ENCODE measurements at places on chromosomes 13 and 19.

DNA sequence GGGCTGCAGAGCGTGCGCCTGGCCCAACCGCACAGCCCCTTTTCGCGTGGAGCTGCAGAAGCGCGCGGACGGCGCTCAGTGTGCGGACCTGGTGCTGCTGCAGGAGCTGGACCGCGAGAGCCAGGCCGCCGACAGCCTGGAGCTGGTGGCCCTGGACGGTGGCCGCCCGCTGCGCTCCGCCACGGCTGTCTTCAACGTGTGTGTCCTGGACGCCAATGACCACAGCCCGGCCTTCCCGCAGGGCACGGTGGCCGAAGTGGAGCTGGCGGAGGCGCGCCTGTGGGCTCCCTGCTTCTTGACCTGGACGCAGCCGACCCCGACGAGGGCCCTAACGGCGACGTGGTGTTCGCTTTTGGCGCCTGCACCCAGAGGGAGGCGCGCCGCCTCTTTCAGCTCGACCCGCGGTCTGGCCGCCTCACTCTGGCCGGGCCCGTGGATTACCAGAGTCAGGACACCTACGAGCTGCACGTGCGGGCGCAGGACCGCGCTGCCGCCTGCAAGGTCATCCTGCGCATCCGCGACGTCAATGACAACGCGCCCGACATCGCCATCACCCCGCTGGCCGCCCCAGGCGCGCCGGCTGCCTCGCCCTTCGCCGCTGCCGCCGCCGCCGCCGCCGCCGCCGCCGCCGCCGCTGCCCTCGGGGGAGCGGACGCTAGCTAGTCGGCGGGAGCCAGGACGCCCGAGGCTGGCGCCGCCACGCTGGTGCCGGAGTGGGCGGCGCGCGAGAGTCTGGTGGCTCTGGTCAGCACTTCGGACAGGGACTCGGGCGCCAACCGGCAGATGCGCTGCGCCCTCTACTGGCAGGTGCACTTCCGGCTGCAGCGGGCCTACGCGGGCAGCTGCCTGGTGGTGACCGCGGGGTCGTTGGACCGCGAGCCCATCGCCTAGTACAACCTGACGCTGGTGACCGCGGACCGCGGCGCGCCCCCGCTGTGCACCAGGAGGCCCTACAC, 172.2 kb downstream of the OLFM4 start:
- no peak for DNase-seq

DNA sequence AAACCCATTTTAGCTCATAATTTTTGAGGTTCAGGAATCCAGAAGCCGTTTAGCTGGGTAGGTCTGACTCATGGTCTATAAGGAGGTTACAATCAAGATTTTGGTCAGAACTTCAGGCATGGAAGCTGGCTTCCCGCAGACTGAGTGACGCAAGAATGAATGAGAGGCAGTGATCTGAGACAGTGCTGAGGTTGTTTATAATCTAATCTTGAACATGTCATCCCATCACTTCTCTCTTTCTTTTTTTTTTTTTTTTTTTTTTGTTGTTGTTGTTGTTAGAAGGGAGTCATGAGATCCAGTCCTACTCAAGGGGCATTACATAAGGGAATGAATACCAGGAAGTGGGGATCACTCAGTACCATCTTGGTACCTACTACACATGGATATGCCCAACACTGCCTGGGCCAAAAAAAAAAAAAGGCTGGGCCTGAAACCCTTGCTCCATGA, 217.4 kb downstream of the DLEU7 start:
- DNase-seq, result peak; percentile 56

GRCh38 chr13:54373211-54373610, 1344.6 kb downstream of the OLFM4 start:
- DNase-seq, result no peak

DNA sequence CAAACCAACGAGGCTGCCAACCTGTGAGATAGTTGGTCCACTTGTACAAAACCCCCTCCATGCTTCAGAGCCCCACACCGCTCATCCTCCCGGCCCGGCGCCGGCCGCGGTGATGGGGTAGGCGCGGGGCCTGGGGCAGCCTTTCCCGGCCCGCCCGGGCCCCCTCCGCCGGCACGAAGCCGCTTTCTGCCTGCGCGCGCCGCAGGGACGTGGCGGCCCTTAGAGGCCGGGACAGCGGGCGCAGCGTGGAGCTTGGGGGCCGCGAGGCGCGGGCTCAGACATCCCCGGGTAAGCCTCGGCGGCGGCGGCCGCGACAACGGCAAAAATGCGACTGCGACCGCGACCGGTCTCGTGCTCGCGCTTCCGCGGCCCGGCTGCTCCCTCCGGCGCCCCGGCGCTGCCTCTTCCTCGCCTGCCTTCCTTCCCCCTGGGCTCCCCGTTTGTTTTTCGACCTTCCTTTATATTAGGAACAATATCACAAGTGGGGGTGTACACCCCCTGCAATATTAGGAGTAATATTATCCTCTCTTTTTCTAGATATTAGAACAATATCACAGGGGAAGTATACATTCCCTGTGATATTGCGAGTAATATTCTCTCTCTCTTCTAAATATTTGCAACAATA, 53.9 kb upstream of the CEACAM21 start:
- no peak for DNase-seq

DNA sequence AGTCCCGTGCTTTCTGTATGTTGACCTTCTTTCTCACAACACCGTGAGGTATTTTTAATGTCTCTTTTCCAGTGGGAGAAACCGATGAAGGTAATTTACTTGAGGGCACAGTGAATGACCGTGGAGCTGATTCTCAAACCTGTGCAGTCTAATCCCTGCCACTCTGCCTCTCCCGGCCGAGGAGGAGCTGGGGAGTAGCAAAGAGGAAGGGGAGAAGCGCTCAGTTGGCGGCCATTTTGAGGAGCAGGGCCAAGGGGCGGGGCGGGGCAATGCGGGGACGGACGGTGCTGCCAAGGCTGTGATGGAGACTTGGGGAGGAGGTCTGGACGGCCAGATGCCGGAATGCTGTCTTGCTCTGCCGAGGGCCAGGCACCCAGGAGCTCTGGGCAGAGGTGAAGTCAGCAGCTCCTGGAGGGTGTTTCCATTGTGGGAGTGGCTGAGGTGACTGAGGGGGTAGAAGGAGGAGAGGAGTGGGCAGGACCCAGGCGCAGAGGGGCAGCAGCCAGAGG, 12.4 kb upstream of the RANBP3 start:
- DNase-seq, result no peak

- no peak for DNase-seq
Observed at GRCh38 chr13:63351533-63351932, 1935.9 kb upstream of the PCDH20 start.

- no peak for DNase-seq
Observed at GRCh38 chr19:47794526-47794925, 9.8 kb downstream of the TPRX1 start.

GRCh38 chr19:17404621-17405249, 695 bp downstream of the BST2 start:
- no peak for DNase-seq

- DNase-seq, result no peak
Observed at GRCh38 chr13:109254274-109254673, 532.1 kb downstream of the IRS2 start.

DNA sequence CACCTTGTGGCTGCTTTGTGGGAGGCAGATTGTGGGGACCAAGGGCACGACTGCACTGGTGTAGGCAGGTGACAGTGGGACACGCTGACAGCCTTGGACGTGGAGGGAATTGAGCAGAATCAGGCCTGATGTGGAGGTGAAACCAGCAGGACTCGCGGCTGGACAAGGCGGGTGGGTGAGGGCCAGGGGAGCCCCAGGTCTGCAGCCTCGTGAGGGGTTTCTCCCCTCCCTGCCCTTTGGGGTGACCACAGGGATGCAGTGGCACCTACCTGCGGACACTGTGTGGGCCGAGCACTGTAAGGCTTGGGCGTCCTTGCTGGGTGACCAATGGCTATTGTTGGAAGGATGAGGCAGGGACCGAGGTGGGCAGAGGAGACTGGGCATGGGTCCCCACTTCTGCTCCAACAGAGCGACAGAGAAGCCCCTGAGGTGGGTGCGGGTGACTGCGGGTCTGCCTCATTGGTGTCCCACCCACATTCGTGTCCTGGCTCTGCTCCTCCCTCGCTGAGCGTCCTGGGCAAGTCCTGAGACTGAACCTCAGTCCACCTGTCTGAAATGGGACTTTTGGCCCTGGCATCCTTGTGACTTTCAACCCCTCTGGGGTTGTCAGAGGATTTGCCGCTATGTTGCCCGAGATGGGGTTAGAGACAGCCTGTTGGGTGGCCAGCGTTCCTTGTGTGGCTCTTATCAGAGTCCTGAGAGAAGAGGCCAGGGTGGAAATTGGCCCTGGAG, 30.5 kb downstream of the DNM2 start:
- no peak for DNase-seq

DNA sequence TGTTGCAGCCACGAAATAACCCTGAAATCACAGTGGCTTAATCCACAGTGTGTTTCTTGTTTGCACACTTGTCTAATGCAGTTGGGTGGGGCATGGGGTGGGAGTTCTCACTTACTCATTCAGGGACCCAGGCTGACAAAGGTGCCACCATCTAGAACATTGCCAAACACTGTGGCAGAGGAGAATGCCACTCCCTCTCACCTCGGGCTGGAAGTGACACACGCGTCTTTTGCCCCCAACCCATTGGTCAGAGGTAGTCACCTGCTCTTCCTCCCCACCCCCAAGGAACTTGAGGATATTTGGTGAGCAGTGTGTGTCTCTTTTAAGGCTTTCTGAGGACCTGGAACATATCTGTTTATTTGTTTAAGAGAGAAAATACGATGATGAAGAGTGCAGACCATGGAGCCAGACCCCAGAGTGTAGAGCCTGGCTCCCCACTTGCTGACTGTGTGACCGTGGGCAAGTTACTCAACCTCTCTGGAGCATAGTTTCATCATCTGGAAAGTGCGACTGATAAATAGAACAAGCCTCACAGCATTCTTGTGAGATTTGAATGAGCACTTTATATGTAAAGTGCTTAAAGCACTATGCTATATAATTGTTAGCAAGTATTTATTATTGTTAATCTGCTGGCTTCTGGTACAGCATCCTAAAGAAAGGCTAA, 17.4 kb downstream of the GPR183 start:
- DNase-seq, result no peak

DNA sequence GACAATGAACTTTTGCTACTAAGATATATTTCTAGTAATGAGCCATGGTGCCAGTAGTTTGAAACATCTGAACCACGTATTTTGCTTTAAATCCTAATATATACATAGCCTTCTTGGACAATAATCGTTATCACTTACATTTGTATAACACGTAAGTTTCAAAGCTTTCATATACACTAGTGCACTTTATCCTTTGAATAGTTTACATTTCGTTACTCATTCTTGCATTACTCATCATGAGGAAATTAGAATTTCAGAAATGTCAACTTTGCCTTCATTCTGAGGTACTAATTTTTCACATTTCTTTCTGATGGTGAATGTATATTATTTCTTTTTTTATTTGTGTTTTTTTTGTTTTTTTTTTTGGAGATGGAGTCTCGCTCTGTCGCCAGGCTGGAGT, 5.8 kb downstream of the KBTBD7 start:
- DNase-seq, result no peak

DNA sequence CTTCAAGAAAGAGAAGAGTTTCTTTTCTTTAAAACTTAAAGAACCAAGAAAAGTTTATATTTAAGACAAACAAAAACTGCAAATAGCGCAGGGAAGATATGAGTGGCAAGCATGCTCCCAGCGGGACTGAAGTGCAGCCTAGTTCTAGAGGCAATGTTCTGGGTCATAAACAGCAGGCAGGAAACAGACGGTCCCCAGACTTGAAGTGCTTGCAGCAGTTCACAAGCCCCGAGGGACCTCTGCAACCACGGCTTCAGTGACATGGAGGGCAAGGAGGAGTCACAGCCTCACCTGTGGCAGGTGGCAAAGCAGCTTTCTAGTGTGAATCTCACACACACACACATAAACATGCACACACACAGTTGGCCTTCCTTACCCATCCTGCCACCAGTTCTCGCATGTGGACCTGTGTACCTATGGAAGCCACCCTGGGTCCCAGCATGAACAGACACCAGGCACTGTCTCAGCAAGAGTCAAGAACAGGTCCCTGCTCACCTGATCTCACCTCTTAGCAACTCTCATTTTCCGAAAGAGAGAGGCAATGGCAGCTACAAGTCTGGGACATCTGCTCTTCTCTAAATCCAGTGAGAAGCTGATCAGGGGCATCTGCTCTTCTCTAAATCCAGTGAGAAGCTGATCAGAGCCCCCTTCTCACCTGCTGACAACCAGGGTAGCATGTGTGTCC, 162.0 kb downstream of the EFNB2 start:
- no peak for DNase-seq

- no peak for DNase-seq
Observed at GRCh38 chr13:27353166-27353583, 71.2 kb upstream of the GTF3A start.

- peak; percentile 49 for DNase-seq
Observed at GRCh38 chr19:8355631-8356402, 8.1 kb upstream of the ANGPTL4 start.

DNA sequence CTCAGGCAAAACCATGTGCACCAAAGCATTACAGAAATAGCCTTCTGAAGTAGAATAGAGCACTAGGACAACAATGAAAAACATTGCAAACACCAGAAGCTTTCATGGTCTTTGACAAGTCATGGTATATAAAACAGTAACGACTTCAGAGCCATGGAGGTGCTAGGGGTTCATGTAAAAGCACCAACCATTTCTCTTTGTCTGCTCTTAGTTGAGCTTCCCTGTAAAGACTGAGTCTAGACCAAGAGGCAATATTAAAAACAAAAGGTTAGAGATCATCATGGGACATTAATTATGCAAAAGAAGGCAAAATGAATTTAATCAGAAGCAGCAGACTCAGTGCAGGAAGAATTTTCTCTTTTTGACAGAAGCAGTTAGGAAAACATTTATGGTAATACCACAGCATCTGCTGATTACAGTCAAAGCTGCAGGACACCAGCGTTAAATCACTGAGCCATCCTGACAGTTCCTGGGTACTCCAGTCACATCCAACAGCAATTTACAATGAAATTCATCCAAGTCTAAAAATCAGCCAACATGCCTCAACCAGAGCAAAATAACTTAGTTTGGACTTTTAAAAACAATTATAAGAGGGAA, 476.8 kb downstream of the DIAPH3 start:
- DNase-seq, result no peak

- no peak for DNase-seq
Observed at GRCh38 chr13:60282186-60282585, 114.8 kb upstream of the TDRD3 start.

- no peak for DNase-seq
Observed at GRCh38 chr19:2944403-2944774, 382 bp downstream of the ZNF77 start.

DNA sequence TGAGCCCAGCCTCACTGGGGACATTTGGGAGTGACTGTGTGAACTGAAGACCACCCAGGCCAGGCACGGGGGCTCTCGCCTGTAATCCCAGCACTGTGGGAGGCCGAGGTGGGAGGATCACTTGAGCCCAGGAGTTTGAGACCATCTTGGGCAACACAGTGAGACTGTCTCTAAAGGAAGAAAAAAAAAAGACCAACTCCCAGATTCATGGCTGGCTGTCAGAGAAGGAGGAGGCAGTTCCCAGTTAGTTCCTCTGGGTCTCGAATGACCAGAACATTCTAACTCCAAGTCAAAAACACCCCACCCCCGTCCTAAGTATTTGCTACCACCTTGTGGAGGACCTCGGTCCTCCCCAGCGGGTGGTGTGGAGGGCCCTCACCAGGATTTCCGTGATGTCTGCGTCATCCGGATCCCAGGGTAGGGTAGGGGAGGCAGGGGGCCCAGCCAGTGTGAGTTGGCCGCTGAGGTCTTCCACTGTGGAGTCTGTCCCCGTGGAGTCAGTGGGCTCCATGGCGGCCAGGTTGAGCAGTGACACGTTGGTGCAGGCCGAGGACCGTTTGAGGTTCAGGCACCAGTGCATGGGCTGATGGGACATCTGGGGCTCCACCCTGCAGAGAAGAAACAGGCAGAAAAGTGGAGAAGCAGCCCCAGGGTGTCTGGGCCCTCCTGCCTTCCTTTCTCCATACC, 1.3 kb downstream of the TSKS start:
- DNase-seq, result no peak

All from HL-60 (cell line).